ENCODE measurements at places on chromosomes 11 and 22.

GRCh38 chr11:31233425-31233824 lies 136.1 kb downstream of the DCDC1 start:
- no peak for DNase-seq

DNA sequence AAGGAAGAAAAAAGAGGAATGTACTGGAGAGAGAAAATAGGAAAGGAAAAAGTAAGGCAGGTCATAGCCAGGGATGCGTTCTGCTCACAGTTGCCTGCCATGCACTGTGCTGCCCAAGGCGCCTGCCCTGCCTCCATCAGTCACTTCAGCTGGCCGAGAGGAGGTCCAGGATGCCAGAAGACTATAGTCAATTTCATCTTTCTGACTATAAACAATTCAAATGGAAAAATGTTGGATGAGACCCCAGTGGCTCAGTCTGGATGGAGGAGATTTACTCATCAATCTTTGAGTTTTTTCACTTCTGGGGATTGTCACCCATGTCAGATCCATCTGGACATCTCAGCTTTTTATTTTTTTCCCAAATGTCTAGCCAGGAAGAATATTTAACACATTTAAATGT lies 36.7 kb upstream of the CLMP start:
- DNase-seq, result no peak

GRCh38 chr11:75925785-75926164 lies 110.8 kb downstream of the UVRAG start:
- no peak for DNase-seq

- no peak for DNase-seq
These were observed 63.3 kb downstream of the ZC3H12C start for GRCh38 chr11:110156503-110156902.

DNA sequence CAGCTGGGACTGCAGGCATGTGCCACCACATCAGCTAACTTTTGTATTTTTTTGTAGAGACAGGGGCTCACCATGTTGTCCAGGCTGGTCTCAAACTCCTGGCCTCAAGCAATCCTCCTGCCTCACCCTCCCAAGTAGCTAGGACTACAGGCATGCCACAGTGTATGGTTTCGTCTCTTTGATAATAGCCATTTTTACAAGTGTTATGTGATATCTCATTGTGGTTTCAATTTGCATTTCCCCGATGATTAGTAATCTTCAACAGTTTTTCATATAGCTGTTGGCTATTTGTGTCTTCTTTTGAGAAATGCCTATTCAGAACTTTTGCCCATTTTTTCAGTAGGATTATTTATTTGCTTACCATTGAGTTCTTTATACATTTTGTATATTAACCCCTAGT lies 9.0 kb upstream of the MTMR3 start:
- DNase-seq, result no peak

- DNase-seq, result no peak
These were observed 1109.5 kb downstream of the BRD1 start for GRCh38 chr22:48717883-48718817.

GRCh38 chr22:49212466-49212865 lies 615.2 kb downstream of the BRD1 start:
- no peak for DNase-seq

GRCh38 chr11:124415356-124415923 lies 9.2 kb downstream of the OR8B4 start:
- DNase-seq, result peak; percentile 24

GRCh38 chr11:35633827-35634423 lies 15.7 kb downstream of the FJX1 start:
- DNase-seq, result no peak

- DNase-seq, result no peak
These were observed 29.4 kb downstream of the ZNF280B start for GRCh38 chr22:22479116-22479515.

GRCh38 chr11:75291741-75292140 lies 51.2 kb downstream of the TPBGL start:
- no peak for DNase-seq

GRCh38 chr11:123461164-123461563 lies 31.1 kb downstream of the GRAMD1B start:
- peak; percentile 52 for DNase-seq

DNA sequence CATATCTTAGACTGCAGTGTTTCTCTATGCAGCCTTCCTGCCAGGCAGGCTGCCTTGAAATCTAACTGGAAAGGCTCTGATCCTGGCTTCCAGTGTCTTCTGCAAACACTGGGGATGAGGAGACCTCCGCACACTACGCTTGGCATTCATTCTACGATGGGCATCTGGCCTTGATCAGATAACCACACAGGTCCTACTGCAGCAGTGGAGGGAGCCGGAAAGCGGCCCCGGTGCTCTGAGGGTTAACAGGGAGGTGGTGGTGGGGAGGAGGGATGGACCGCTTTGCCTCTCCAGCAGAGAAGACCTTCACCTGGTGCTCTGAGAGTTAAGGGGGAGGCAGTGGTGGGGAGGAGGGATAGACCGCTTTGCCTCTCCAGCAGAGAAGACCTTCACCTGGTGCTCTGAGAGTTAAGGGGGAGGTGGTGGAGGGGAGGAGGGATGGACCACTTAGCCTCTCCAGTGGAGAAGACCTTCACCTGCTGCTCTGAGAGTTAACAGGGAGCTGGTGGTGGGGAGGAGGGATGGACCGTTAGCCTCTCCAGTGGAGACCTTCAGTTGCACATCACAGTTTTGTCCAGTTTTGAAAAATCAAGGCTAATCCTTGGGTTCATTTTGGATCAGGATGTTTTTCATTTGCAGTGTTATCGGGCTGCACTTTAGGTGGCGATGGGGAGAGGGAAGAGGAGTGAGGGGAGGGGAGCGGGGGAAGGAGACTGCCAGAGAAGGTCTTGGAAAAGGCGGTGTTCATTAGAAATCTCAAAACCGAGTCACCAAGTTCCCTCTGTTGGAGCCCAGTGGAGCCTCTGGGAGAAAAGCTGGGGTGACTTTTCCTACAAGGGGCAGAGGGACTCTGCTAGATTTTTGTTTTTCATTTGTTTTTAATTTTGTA lies 5.6 kb downstream of the GAL start:
- no peak for DNase-seq

- DNase-seq, result peak; percentile 51
These were observed 6.0 kb upstream of the ARHGAP42 start for GRCh38 chr11:100681064-100681502.

GRCh38 chr22:49151256-49152126 lies 676.2 kb downstream of the BRD1 start:
- DNase-seq, result no peak

DNA sequence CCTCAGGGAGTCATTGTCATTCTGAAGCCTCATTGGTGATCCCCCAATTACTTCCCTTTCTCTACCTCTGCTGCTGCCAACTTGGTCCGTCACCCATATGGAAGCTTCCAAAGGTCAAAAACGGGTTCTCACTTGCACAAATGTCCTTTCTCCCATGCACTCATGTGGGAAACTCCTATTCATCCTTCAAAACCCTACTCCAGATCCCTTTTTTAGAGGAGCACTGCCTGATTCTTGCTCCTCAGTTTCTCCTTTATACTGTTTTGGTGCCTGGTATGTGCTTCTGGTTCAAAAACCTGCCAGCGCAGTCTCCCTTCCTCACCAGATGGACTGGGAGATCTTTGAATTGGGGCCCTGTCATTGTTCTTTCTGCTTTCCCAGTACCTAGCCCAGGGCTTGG lies 41.9 kb downstream of the MYO18B start:
- no peak for DNase-seq

DNA sequence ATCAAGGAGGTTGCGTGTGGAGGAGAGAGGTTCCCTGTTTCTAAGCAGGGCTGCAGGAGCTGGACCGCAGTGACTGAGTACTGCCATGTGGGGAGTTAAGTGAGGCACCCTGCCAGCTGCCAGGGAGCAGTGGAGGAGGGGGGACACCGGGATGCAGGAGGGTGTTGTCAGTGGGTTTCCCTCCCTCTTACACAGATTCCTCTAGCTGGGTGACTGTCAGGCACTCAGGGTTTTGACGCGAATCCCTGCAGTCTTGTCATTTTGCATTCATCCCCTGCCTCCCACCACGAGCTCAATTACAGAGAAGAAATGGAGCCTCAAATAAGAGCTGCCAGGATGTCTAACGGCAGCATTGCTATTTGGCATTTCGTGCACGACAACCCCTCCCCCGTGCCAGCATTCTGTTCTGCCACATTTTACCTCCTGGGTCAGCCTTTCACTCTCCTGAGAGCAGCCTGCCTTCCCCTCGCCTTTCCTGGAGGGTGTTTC lies 119.8 kb upstream of the SORL1-AS1 start:
- peak; percentile 70 for DNase-seq

DNA sequence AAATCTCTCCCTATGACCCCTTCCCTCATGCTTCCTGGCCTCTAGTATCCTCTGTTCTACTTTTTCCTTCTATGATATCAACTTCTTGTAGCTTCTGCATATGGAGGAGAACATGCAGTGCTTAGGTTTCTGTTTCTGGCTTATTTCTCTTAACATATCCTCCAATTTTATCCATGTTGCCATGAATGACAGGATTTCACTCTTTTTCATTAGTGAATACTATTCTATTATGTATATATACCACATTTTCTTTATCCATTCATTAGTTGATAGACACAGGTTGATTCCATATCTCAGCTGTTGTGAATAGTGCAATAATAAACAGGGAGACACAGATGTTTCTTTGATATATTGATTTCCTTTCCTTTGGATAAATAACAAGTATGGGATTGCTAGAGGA lies 123.3 kb upstream of the SESN3 start:
- no peak for DNase-seq

- DNase-seq, result no peak
These were observed 834 bp upstream of the FADS1 start for GRCh38 chr11:61817471-61818202.

DNA sequence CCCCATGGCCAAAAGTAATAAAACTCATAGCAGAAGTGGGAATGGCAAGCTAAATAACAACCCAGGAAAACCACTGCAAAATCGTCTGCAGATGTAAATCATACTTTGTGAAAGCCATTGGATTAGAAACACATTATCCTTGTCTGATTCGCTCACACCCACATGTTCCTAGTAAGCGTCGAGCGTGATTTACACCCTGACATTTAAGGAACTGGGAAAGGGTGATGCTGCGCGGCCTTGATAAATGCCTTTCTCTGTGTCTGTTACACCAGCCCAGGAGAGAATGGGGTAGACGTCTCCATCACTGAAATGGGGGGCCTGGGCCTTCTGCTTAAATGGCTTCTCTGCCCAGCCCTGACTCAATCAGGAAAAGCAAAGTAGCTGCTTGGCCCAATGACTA lies 162.7 kb downstream of the NTM start:
- DNase-seq, result no peak

GRCh38 chr22:37633625-37634416 lies 5.6 kb upstream of the SH3BP1 start:
- DNase-seq, result peak; percentile 79

DNA sequence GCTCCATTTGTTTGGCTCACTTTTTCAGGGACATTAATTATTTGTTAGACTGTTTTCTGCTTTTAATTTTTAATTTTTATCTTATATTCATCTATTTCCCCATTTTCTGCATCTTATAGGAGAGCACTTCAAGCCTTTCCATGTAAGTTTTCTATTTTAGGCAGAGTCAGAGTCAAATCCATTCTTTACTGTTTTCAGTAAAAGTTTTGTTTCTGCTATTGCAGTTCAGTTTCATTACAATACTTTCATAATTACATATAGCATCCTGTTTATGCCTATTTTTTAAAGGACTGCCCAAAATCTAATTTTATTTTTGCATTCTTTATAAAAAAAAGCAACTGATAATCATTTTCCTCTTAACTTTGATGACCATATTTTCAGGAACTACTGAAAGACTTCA lies 3.8 kb upstream of the OR10A5 start:
- DNase-seq, result no peak

- DNase-seq, result peak; percentile 30
These were observed 389 bp upstream of the CASP12 start for GRCh38 chr11:104898685-104899013.

DNA sequence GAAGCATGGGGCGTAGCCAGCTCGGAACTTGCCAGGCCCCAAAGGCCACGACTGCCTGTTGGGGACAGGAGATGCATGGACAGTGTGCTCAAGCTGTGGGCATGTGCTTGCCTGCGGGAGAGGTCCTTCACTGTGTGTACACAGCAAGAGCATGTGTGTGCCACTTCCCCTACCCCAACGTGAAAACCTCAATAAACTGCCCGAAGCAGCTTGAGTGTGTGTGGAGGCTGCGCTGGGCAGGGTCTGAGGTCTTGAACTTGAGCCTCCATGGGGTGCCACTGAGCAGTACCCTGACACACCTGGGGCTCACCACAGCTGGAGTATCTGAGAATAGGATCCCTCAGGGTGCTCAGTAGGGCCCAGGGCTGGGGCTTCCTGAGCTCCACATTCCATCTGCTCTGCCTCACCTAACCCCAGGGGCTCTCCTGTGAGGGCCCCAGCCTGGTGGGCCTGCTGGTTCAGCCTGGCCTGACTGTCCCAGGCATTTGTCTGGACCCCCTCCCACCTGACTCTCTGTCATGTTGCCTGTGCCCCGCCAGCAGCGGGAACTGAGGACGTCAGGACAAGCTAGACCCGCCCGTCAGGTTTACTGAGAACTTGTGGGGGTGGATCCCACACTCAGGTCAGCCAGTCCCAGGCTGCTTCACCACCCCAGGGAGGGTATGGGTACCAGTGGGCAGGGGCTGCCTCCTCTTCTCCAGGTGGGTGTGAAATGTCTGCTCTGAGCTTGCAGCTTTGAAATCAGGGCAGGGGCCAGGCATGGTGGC lies 3.2 kb downstream of the RASSF7 start:
- no peak for DNase-seq

DNA sequence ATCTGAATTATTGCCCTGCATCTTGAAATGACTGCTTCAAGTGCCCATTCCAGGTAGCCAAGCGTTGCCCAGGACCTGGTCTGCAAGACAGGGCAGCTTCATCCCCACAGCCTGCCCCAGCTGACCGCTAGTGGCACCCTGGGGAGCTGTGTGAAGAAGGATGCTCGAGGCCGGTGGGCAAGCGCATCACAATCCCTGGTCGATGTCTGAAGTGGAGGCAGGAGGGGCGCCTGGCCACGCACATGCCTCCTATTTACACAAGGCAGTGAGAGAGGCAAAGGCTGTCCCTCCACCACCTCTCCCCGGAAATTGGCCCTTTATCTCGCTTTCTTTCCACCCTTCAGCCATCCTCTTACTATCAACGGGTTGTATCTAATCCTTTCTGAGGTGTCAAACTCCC lies 28.1 kb upstream of the PHF21A start:
- no peak for DNase-seq

DNA sequence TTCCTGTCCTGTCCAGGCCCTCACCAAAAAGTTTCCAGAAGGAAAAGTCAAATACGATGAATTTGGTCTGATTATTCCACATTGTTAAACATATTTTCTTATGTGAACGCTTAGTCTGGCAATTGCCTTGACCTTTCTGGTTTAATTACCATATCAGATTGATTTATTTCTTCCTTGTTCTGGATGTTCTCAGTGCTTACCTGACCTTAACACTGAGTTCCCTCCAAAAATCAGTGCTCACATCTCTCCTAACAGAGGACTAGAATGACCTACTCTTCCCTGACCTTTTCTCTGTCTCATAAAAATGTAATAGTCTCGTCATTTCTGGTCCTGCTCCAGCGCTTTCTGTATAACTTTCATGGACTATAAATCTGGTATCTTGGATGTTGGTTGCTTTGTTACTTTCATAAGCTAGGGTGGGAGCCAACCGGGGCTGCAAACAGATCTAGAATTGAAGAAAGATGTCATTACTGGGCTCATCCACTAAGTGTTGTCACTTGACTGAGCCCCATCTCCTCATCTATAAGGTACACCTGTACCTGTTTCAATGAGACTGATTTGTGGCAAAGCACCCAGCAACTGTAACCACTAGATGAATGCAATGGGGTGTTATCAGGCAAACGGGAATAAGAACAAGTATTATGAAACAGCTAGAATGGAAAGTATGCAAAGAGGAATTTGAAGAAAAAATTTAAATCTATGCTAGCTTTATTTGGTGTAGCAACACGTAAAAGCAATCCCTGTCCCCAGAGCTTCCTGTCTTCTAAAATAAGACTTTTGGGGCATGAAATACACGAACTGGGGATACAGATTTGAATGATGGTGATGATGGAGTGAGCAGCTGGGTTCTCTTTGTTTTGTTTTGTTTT lies 2.4 kb downstream of the FADS2 start:
- DNase-seq, result no peak
